ENCODE measurements at places on chromosomes 3 and 15.
A peak's percentile ranks its signal among the peaks of the same experiment; 100 is the strongest.

DNA sequence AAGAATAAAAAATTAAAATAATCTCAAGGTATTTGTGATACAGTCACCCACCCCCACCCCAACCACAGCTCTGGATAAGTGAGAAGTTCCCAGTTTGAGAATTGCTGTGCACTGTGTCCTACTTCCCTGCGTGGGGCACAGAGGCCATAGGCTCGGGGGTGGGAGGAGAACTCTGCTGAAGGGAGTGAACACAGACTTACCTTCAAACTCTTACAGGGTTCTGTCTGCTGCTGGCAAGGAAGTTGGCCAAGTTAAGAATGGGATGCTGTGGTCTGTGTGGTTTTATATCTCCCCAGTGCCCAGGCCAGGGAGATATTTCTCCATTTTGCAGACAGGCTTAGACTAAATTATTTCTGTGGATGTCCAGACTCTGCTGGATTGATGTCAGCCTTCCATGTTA is 37.6 kb downstream of the SPTSSB start:
- peak; percentile 93 for DNase-seq

DNA sequence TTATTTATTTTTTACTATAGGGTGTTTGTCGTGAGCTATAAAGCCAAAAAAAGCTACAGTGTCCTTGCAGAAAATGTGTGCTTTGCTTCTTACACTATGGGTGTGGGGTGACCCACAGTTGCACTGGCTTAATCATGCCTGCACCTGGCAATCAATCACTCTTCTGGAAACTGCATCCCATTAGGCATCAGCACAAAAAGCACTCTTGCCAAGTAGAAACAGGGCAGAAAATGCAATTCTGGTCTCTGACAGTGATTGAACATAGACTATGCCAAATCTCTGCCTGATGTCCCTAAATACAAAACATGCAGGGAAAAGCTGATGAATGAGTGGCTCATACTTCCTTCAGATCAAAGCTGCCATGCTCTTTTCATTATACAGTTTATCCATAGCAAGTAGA is 30.4 kb upstream of the PLAAT1 start:
- DNase-seq: no peak

DNA sequence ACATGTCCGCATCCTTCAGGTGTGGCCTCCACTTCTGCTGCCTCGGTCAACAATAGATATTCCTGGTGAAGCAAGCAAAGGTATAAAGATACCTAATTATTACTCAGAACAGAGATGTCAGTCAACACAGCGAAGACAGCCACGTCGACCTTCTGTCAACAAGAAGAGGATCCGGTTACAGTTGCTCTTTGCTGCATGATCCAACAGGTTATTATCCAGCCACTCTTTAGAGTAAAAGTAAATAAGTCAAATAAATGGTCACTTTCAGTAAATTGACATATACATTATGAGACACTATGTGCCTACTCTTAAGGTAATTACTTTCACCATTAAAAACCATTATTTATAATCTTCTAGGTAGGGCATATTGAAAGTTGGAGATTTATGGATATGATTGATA is 356.8 kb upstream of the ATP11B start:
- DNase-seq: no peak

GRCh38 chr15:74831813-74832495 is 5.5 kb downstream of the CPLX3 start:
- no peak for DNase-seq

DNA sequence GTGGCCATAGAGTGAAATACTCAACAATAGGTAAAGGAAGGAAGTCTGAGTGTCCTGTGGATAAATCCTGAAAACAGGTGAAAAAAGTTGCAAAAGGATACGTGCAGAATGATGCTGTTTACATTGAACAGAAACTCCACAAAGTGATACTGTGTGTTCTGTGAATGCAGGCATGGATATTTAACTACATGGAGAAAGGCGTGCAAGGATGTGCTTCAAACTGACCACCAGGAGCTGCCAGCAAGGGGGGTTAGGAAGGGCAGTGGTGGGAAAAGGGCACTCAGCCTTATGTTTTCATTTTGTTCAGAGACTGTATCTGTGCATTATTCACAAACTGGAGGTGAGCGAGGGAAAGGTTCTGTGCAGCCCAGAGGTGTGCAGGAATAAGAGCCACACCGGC is 47.4 kb downstream of the DNAJB8 start:
- DNase-seq: no peak

DNA sequence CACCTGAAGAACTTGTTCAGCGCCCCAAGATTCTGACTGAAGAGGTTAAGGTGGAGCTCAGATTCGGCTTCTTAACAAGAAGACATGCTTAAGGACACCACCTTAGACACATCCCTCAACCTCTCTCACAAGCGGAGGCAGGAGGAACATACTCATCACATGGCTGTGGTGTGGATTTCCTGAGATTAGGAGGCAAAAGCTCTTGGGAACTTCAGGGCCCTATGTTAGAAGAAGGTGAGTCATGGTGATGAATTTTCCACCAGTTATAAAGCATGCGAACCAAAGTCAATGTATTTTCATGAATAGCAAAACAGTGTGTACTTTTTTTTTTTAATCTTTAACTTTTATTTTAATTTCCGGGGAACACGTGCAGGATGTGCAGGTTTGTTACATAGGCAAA is 212.2 kb upstream of the SUCLG2 start:
- no peak for DNase-seq

DNA sequence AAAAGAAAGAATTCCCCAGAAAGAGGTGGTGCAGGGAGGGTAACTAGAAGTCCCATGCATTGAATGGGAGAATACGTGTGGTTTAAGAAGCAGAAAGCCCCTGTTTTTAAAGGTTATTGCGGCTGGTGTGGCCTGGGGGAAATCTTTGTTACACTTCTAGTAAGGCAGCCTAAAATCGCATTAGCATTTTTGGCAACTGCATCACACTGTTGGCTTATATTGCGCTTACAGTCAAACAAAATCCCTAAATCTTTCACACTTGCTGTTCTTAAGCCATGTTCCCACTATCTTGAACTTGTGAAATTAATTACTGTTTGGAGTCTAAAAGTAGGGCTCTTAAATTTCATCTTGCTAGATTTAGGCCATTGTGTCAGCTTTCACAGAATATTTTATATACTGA is 66.0 kb upstream of the GOLIM4 start:
- no peak for DNase-seq

Measured in AML-193 (cell line).